ENCODE measurements at places on chromosomes 13 and 19. TPM values are rescaled to one million over a fixed set of nuclear protein-coding genes. Genes with fewer than 3 reads are reported as not detected.

CNFN gene
- total RNA-seq: not detected

POU4F1 gene
- 0.26 TPM for total RNA-seq

PBX4 gene
- total RNA-seq: 21.2 TPM

RNF113B gene
- total RNA-seq: not detected

DNAJC3 gene
- 16.3 TPM for total RNA-seq

CLIP3 gene
- total RNA-seq: 0.16 TPM

DNA sequence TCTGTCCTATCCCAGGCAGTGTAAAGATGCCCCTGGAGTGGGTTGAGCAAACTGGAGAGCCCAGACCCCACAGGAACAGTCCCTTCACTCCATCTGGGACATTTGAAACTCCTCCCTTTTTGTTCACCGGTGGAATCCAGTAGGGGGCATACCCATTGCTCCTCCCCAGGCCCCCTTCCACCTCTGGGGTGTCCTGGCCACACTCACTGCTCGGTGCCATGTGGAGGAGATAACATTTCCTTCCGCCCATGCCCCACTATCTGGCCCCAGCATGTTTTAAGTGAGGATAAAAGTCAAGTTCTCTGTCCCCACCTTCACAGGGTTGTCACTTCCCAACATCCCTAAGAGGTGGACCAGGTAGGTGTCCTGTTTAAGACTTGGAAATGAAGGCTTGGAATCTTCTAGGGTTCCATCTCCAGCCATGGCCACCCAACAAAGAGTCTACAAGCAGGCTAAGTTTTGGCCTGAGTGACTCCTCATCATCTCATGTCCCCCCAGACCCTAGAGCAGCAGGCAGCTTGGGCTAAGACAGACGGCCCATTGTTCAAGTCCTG is 9.3 kb downstream of the ZNF526 start:
- H3K4me3 ChIP-seq: no peak overlapping the region
- peaks cover 58% of the 10 kb centered on the region for H3K36me3 ChIP-seq
- no peaks in the 10 kb centered on the region for H3K27me3 ChIP-seq
- H3K4me1 ChIP-seq: peaks cover 19% of the 10 kb centered on the region

DNA sequence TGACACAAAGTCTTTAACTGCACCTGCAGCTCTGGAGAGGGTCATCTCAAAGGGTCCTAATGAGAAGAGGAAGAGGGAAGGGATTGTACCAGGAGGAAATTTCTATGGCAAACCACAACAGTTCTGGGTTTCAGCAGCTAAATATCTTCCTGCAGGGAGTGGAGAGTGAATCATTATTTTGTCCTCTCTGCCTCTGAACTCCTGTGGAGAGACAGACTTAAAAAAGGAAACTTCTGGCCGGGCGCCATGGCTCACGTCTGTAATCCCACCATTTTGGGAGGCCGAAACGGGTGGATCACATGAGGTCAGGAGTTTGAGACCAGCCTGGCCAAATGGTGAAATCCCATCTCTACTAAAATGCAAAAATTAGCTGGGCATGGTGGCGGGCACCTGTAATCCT is 16.9 kb upstream of the C1QTNF9 start:
- peaks cover 68% of the 10 kb centered on the region for H3K36me3 ChIP-seq
- H3K4me3 ChIP-seq: no peak overlapping the region
- H3K27ac ChIP-seq: no peak overlapping the region
- DNase-seq: no peak
- no peaks in the 10 kb centered on the region for H3K27me3 ChIP-seq

DNA sequence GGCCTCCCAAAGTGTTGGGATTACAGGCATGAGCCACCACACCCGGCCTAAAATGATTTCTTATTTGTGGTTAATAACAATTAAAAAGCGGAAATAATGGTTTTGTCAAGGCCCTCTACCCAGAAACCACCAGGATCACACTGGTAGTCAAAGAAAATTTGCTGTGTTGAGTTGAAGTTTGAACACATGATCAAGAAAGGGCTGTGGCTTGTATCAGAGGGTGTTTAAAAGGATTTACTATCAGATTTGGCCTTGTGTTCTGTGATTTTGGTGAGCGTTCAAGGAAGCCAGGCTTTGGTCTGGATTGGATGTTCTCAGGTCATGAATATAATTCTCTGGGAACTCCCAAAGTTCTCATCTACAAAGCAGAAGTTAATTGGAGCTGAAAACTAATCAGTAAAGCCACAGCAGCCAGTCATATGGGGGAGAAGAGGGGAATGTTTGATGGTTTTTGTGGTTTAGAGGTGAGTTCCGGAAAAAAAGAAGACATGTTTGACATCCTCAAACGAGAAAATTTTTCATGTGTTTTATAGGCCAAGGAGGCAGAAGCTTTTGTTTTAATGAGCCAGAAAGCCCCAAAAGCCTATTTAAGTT is 10.6 kb upstream of the ZNF556 start:
- H3K27me3 ChIP-seq: no peaks in the 10 kb centered on the region
- peaks cover 22% of the 10 kb centered on the region for H3K4me1 ChIP-seq
- DNase-seq: no peak
- H3K27ac ChIP-seq: peak overlapping the region; percentile 82
- H3K36me3 ChIP-seq: peaks cover 43% of the 10 kb centered on the region

GRCh38 chr19:44890366-44891015 is 563 bp upstream of the TOMM40 start:
- H3K27me3 ChIP-seq: no peaks in the 10 kb centered on the region
- DNase-seq: no peak
- H3K4me1 ChIP-seq: peaks cover 29% of the 10 kb centered on the region
- peak overlapping the region; percentile 74 for H3K4me3 ChIP-seq

- H3K4me3 ChIP-seq: no peak overlapping the region
- H3K27ac ChIP-seq: no peak overlapping the region
- no peaks in the 10 kb centered on the region for H3K4me1 ChIP-seq
- H3K36me3 ChIP-seq: no peaks in the 10 kb centered on the region
Observed at GRCh38 chr13:99144306-99144705, 56.3 kb upstream of the UBAC2 start.

GRCh38 chr19:48806818-48807589 is 3.8 kb downstream of the BCAT2 start:
- no peaks in the 10 kb centered on the region for H3K27me3 ChIP-seq
- no peak for DNase-seq
- no peak overlapping the region for H3K4me3 ChIP-seq
- H3K36me3 ChIP-seq: peaks cover 11% of the 10 kb centered on the region
- H3K4me1 ChIP-seq: peaks cover 19% of the 10 kb centered on the region

DNA sequence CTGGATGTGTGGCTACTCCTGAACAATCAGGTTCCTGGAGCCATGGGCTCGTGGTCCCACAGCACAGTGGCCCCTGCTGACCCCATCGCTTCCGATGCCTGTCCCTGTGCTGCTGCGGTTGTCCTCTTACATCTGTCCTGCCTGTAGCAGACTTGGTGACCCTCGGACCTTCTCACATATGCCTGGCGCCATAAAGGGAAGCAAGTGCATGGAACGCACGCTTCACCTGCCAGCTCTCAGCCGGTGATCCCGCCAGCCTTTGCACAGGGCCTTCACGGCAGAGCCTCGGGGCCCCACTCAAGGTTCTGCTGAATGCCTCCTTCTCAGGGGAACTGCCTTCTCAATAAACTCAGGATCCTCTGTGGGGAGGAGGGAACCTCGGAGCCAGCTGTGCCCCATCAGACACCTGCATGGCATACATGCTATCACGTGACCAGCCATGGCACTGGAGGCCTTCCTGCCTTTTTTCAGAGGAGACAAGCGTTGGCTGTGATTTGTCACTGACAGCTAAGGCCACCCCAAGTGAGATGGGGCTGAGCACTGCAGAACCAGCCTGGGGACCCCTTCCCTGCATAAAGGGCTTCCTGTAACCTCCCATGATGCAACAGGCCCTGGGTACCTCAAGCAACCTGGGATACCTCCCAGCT is 24.3 kb downstream of the PEPD start:
- no peak overlapping the region for H3K4me3 ChIP-seq
- H3K27me3 ChIP-seq: no peaks in the 10 kb centered on the region
- H3K4me1 ChIP-seq: no peaks in the 10 kb centered on the region
- H3K36me3 ChIP-seq: peaks cover 2% of the 10 kb centered on the region

DNA sequence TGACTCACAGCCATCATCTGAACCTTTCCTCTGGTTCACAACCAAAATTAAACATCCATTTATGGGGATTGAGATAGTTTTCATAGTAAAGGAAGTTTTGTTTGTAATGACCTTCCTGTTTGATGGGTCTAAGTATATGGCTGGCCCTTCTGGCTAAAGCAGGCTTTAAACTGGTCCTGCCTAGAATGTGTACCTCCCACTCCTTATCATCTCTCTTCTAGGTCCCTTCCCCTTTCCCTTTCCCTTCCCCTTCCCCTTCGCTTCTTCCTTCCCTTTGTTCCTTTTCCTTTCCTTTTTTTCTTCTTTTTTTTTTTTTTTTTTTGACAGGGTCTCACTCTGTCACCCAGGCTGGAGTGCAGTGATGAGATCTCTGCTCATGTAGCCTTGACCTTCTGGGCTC is 35.6 kb downstream of the BBC3 start:
- H3K4me3 ChIP-seq: no peak overlapping the region
- H3K4me1 ChIP-seq: peaks cover 25% of the 10 kb centered on the region
- no peaks in the 10 kb centered on the region for H3K27me3 ChIP-seq
- H3K27ac ChIP-seq: no peak overlapping the region

- H3K36me3 ChIP-seq: no peaks in the 10 kb centered on the region
- no peak overlapping the region for H3K27ac ChIP-seq
- DNase-seq: no peak
- no peak overlapping the region for H3K4me3 ChIP-seq
- peaks cover 7% of the 10 kb centered on the region for H3K27me3 ChIP-seq
Observed at GRCh38 chr13:59343993-59344822, 819.5 kb downstream of the DIAPH3 start.

- H3K27me3 ChIP-seq: peaks cover 2% of the 10 kb centered on the region
- H3K36me3 ChIP-seq: no peaks in the 10 kb centered on the region
- no peak overlapping the region for H3K4me3 ChIP-seq
Observed at GRCh38 chr13:93505104-93505952, 278.7 kb downstream of the GPC6 start.

DNA sequence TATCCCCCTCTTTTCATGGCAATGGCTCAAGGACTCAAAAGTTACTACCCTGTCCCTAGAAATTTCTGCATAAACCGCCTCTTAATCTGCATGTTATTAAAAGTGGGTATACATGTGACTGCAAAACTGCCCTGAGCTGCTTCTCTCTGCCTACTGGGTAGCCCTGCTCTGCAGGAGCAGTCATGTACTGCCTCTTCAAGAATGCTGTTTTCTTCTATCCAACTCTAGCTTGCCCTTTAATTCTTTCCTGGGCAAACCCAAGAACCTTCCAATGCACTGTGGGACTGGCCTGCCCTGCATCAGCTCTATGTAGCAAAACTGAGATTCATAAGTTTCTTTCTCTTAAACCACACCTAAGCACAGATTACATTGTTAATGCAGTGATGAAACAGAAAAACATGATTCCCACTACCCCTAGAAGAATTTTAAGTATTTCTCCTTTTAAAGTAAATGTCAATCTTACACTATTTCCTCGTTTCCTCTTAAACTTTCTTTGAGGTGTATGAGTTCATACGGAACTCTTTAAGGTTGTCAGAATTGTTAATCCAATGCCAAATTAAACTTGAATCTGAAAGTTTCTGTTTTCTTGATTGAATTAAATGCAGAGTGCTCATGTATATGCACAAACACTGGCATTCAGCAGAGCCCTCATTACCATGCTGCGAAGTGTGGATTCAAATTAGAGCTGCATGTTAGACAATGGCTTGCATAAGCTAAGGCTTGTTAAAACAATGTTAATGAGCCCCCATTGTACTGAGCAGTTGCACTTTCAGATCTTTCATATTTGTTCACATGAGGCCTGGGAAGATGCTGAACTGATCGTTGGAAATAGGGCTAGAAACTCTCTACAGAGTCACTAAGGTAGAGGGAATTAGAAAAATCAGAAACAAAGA is 669.9 kb upstream of the PCDH20 start:
- no peaks in the 10 kb centered on the region for H3K4me1 ChIP-seq
- H3K27me3 ChIP-seq: no peaks in the 10 kb centered on the region
- H3K27ac ChIP-seq: no peak overlapping the region
- H3K4me3 ChIP-seq: no peak overlapping the region
- H3K36me3 ChIP-seq: no peaks in the 10 kb centered on the region

DNA sequence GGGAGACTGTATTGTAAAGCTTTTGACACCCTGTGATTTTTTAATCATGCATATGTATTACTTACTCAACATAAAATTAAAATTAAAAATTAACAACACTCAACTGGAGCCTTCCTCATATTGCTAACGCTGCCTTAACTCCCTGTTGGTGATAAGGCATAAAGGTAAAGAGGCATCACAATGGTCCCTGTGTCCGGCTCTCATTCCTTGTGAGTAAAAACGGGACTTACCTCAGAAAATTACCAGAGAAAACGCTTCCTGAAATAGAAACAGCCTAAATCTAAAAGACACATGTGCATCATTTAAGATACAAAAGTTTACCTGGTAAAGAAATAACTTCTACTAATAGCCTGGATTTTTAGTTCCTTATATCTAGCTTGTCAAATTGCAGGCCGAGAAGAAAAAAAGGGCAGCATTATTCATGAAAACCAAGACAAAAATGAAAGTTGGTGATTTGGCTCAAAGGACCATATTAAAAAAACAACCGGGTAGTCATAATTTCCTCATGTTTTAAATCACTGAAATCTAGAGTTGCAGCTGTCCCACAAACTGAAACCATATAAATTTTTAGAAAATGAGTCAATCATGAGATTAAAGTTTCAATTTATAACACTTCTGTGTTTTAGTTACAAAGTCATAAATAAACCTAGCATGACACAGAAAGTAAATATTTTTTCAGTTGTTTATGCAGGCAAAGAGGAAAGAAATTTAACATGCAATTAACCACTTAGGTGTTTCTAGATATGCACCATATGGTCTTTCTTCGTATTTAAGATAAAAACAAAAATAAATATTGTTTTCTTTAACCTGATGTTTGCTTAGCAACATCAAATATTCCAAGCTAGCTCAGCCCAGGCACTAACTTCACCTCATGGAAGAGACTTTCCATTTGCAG is 94.7 kb downstream of the MIPEP start:
- H3K4me1 ChIP-seq: peaks cover 26% of the 10 kb centered on the region
- no peaks in the 10 kb centered on the region for H3K27me3 ChIP-seq
- H3K27ac ChIP-seq: no peak overlapping the region
- no peak overlapping the region for H3K4me3 ChIP-seq
- H3K36me3 ChIP-seq: peaks cover 20% of the 10 kb centered on the region

- no peaks in the 10 kb centered on the region for H3K36me3 ChIP-seq
- no peaks in the 10 kb centered on the region for H3K27me3 ChIP-seq
Observed at GRCh38 chr13:30400376-30400775, 21.9 kb upstream of the UBE2L5 start.

DNA sequence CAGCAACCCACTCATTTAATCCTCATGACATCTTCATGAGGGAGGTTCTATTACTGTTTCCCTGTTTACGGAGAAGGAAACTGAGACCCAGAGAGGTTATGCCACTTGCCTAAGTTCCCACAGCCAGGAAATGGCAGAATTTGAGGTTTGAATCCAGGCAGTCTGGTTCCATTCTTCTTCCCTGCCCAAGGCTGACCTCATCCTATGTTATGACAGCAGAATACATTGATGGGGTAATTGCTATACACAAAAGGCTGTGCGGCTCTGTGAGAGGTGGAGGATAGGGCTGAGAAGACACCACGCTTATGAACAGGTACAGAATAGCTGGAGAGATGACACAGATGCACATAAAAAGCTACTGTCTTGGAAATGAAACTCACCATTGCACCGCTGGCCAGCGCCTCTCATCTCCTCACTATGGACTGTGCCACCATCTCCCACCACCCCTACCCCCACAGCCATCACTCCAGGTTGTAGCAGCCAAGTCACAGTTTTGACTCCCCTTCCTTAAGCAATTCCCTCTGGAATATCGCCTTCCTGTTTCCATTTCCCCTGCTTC is 11.5 kb downstream of the MAG start:
- H3K4me1 ChIP-seq: no peaks in the 10 kb centered on the region
- H3K36me3 ChIP-seq: no peaks in the 10 kb centered on the region
- H3K27ac ChIP-seq: no peak overlapping the region
- no peak for DNase-seq
